ENCODE measurements at places on chromosomes 16 and 17. TPM values are rescaled to one million over a fixed set of nuclear protein-coding genes. Genes with fewer than 3 reads are reported as not detected.

SHISA6 gene
- total RNA-seq = not detected

C17orf100 gene
- 2.5 TPM for total RNA-seq

TBC1D26 gene
- total RNA-seq = not detected

SMIM22 gene
- not detected for total RNA-seq

PIPOX gene
- total RNA-seq = 1.6 TPM

GUCY2D gene
- not detected for total RNA-seq

TSNAXIP1 gene
- 0.27 TPM for total RNA-seq

AANAT gene
- total RNA-seq = not detected

BAIAP2 gene
- 2.8 TPM for total RNA-seq

RCVRN gene
- not detected for total RNA-seq

PERCC1 gene
- not detected for total RNA-seq

ABCA6 gene
- 0.35 TPM for total RNA-seq

ACLY gene
- 150 TPM for total RNA-seq

CHRNE gene
- 0.42 TPM for total RNA-seq

CSF3 gene
- not detected for total RNA-seq

DVL2 gene
- total RNA-seq = 53.2 TPM

SCO1 gene
- total RNA-seq = 25.3 TPM

ZG16 gene
- not detected for total RNA-seq

MRM3 gene
- total RNA-seq = 16.9 TPM

KRTAP2-3 gene
- not detected for total RNA-seq

LRRC46 gene
- 1.4 TPM for total RNA-seq

KRT39 gene
- not detected for total RNA-seq

GPT2 gene
- total RNA-seq = 4.0 TPM

SLC16A6 gene
- 5.6 TPM for total RNA-seq

MMP28 gene
- not detected for total RNA-seq

WFDC1 gene
- not detected for total RNA-seq

MSL1 gene
- total RNA-seq = 95.4 TPM

NXPH3 gene
- total RNA-seq = not detected

SCNN1G gene
- not detected for total RNA-seq

KRTAP2-2 gene
- total RNA-seq = not detected

NECAB2 gene
- total RNA-seq = not detected

SMTNL2 gene
- total RNA-seq = not detected

PIK3R5 gene
- total RNA-seq = 77.6 TPM
